ENCODE measurements at places on chromosomes 3 and 15. TPM values are rescaled to one million over a fixed set of nuclear protein-coding genes. Genes with fewer than 3 reads are reported as not detected.

Gene GOLGA6D
- 1.1 TPM for total RNA-seq

DNA sequence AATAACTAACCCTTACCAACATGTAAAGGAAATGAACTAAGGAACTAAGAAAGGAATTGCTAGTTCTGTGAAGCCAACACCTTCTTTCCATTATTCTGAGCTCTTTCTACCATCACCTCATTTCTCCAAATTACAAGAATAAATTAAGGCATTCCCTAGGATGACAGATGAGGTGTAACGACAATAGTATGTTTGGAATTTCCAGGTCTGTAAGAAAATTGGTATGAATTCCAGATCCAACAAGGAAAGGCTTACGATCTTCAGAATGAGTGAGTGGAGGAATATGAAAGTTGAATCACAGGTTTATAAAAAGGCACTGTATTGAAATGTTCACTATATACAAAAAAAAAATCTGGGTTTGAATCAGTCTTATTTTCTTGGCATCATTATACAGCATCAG is 4.5 kb upstream of the NANOGP8 start:
- DNase-seq: no peak

Gene ZBED2
- total RNA-seq: not detected

DNA sequence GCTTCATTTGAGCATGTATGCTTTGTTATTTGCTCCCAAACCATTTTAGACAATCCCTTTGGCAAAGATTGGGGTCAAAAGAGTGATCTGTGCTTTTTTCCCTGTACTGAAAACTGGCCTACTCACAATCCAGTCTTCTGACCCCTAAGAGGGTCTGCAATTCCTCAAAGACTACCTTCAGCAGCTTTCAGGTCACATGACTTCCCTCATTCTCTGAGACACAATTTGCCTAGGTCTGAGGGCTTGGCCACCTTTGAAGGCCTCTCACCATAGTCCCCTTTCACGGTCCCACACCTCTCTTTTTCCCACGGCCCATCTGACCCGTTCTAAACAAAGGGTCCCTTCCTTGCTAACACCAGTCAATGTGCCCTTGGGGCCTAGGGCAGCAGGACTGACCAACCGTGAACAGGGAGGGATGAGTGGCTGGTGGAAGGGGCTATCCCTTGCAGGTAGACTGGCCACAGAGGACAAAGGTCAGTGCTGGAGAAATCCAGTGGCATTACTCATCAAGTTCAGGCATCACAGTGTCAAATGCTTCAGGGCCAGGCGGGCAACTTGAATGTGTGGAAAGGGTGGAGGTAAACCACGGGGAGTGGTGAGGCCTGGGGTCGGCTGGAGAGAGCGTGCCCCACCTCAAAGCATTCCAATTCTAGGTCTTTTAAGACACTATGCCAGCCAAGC is 10.8 kb downstream of the RASL12 start:
- peak; percentile 17 for DNase-seq

DNA sequence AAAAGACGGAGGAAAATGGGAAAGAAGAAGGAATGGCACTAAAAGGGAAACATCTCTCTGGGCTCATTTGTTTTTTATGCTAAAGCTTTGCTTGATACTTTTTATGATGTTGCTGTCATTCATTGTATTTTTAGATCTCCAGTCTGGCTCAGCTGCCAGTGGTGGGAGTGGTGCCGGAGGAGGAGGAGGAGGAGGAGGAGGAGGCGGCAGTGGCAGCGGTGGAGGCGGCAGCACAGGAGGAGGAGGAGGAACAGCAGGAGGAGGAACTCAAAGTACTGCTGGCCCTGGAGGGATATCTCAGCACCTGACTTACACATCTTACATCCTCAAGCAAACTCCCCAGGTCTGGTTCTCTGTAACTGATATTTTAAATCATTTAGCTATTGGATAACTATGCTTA is 49.6 kb downstream of the MAP6D1 start:
- no peak for DNase-seq

Gene IGF1R
- 33.0 TPM for total RNA-seq

DNA sequence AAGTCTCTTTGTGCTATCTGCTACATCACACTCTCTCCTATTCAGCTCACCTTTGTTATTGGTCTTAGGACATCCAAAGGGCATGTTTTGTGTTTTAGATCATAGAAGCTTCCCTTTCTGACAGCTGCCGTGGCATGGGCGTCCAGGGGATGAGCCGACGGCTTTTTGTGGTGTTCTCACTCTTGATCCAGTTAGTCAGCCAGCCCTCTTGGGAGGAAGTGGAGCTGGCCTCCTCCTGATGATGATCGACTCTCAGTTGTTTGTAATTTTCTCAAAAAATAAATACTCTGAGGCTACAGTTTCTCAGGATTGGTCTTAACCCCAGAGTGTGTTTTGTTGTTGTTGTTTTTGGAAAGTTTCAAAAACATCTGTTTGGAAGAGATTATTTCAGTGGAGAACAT is 34.4 kb downstream of the BOC start:
- DNase-seq: no peak

GRCh38 chr3:154252759-154253638 is 71.3 kb downstream of the DHX36 start:
- DNase-seq: peak; percentile 54

GRCh38 chr3:94985778-94986177 is 922.9 kb downstream of the NSUN3 start:
- no peak for DNase-seq

GRCh38 chr15:82977076-82977475 is 8.9 kb upstream of the RAMAC start:
- no peak for DNase-seq

Gene SMAD6
- total RNA-seq: 24.8 TPM

- no peak for DNase-seq
These were observed 4.1 kb downstream of the ZNF609 start for GRCh38 chr15:64464276-64465005.

GRCh38 chr3:188482929-188483328 is 329.0 kb downstream of the LPP start:
- no peak for DNase-seq

All from H7 (cell line).